ENCODE measurements at places on chromosomes 6 and 20.

DNA sequence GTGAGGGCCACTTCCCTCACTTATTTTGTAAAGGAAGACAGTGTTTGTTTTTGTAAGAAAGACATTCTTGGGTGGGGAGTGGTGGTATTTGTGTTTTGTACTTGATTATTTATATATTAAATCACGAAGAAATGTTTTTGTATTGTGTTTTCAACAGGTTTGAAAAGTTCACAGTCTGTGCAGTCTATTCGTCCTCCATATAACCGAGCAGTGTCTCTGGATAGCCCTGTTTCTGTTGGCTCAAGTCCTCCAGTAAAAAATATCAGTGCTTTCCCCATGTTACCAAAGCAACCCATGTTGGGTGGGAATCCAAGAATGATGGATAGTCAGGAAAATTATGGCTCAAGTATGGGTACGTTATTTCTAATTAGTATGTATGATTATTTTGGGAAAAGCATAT is 137.2 kb downstream of the NCOA3 start:
- no peak for DNase-seq

- peak; percentile 16 for DNase-seq
Observed at GRCh38 chr20:34083137-34083536, 28.9 kb downstream of the EIF2S2 start.

DNA sequence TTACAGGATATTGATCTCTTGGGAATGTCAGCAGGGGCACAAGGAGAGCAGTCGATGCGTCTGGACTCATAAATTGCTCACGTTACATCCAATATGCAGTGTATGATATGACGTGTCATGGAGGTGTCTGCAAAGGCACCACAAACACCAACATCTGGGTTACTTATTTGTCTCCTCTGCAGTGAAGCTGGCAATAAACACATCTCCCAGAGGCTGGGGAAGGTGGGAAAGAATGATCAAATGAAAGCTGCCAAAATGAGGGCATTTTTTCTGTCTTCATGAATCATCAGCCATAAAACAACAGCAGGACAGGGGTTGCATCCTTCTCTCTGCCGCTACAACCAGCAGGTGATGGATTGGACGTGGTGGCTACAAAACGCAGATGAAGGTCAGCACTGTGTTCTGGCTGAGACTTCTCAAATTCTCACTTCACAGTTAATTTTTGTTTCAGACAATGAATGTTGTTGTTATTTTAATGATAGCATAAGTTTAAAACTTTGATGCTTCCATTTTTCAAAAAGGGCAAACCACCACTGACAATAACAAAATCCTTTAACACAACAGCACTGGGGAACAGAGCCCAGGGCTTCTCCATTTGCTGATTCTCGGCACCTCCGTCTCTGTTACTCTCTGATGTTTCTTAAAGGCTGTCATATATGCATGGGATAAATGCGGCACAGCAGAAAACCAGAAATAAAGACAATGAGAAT is 47.5 kb downstream of the ERMARD start:
- DNase-seq: no peak

DNA sequence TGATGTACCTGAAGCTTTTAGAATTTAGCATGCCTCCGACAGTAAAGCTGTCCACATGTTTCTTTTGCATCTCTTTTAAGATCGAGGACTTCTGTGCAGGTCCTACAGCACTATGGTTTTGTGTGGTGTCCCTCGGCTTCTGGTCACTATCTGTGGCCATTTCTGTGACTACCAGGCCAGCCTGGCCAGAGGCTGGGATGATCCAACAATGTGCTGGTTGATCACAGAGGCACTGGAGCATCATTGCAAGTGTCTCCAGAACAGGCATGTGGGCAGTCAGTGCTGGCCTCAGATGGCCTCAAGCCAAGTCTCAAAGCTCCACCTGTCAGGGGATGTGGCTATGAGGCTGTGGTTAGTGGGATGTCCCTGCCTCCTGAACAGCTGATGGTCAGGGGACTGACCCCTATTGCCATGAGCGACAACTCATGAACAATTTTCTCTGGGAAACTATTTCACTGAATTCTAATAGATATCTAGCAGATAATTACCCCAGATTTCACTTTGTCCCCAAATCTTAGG is 136.6 kb downstream of the SYNDIG1 start:
- no peak for DNase-seq

- DNase-seq: no peak
Observed at GRCh38 chr6:75458895-75459294, 34.7 kb downstream of the FILIP1 start.

DNA sequence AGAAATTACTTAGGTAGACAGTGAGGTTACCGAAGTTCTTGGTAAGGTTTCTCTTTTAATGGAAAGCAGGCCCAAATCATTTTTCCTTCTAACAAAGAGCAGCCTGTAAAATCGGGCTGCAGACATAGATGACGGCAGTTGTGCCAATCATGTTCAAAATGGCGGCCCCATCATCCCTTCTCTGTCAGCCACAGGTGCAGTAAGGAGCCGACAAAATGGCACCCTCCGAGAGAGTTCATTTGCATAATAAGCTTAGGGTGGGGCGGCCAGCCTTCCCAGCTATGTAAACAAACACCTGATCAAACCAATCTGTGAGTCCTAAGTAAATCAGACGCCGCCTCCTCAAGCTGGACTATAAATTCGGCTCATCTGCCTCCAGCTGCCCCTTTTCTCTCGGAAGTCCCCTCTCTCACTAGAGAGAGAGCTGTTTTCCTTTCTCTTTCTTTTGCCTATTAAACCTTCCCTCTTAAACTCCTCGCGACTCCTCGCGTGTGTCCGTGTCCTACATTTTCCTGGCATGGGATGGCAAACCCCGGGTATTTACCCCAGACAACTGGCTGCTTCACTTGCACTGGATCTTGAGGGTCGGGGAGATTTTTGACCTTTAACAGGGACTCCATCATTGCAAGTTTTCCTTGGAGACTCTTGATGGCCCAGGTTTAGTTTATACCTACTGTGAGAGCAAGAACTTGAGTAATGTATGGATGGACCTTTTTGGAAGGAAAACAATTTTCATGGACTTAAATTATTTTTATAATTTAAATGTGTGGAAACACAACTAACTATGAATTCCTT is 8.9 kb upstream of the DDR1 start:
- DNase-seq: no peak

- no peak for DNase-seq
Observed at GRCh38 chr6:41226752-41227151, 1.4 kb upstream of the TREML4 start.

Data from mesenchymal stem cell (in vitro differentiated cells and primary cell).